ENCODE measurements at places on chromosomes 11 and 22.

GRCh38 chr11:7826324-7826723 is 29.6 kb upstream of the OR5P2 start:
- peak; percentile 4 for DNase-seq

- no peak for DNase-seq
Measured at GRCh38 chr11:1563697-1564534, 8.2 kb downstream of the DUSP8 start.

DNA sequence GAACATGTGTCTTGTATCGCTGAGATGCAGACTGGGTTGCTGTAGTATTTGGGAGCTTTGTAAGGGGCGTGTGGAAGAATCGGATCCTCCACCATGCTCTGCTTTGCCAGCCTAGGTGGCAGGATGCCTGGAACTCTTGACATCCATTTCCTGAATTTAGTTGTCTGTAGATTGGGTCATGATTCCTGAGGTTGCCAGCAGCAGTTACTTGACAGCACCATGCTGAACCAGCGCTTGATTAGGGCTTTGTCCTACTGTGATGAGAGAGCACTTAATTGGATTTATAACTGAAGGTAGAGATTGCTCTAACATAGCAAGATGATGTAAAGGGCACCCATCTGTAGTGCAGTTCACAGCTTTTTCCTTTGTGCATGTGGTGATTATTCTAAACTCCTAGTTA is 75.6 kb upstream of the HORMAD2 start:
- no peak for DNase-seq

DNA sequence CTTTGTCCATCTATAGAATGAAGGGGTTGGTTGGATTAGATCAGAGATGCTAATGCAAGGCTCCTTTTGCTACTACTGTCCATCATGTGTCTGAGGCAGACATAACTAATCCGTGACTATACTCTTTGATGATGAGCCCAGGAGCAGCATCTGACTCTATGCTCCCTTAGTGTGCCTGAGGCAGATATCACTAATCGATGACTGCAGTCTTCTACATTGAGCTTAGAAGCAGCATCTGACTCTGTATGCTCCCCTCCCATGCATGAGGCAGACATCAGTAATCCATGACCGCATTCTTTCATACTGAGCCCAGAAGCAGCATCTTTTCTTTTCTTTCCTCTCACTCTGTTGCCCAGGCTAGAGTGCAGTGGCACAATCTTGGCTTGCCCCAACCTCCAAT is 4.2 kb downstream of the TCN2 start:
- peak; percentile 76 for DNase-seq

DNA sequence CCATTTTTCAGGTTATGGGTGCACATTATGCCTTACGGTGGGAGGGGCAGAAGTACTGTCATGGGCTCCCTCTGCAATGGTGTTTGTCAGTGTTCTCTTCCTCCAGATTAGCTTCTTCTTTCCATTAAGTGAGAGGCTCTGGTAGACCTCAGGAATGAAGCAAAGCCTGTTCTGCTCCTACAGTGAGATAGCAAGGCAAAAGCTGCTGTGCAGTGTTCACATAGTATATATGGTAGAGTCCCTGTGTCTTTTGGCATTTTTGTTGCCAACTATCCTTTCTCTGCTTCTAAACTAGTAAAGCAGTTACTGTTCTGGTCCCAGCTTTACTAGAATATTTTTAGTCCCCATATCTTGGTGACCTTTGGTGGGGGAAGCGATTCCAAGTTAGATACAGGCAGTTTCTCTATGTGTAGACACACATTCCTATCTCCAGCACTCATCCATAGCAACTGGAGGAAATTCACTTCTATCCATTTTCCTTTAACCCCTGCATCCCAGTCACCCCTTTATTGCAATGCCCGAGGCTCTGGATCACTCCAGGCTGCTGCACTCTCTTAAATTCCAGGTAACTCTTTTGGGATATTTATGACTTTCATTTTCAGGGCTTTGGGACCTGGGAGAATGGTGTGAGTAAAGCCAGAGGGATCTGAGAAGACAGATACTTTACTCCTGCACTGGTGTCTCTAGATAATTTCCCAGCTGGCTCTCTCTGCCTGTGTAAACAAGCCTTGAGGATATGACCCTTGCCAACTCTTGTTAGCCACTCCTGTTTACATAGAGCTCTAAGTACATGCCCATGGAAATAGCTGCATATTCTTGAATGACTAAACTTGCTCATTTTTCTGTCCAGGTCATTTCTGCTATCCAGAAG is 3.9 kb upstream of the TRIM34 start:
- DNase-seq = peak; percentile 87

- no peak for DNase-seq
Measured at GRCh38 chr11:129273944-129274711, 82.0 kb upstream of the ARHGAP32 start.

DNA sequence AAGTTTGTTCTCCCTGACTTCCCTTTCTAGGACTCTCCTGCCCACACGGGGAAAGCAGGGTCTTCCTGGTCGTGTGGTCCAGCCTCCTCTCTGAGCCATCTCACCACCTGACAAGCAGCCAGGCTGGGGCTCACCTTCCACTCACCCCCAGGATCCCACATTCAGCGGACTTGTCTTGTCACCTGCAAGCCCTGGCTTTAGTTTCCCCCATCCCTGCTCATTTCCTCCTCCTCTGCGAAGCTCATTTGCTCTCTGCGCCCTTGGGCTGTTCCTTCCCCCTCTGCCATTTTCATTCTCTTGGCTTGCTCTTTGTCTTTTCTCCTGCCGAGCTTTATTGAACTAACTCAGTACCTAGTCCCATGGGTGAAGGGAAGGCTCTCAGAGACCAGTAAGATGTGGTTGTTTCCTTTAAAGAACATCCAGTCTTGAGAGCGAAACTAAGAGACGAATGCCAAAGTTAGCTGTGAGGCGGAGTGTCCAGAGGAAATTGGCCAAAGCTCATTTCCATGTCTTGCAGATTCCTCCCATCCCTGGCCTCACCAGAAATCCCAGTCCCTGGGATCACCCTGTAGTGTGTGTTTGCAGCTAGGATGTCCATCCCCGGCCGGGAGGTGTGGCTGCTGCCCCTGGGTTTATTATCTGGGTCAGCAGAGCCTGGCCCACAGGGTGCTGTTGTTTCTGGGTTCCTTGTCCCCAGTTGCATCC is 2.0 kb downstream of the ST14 start:
- no peak for DNase-seq

GRCh38 chr22:50218153-50218995 is 17.6 kb downstream of the SELENOO start:
- DNase-seq = no peak

DNA sequence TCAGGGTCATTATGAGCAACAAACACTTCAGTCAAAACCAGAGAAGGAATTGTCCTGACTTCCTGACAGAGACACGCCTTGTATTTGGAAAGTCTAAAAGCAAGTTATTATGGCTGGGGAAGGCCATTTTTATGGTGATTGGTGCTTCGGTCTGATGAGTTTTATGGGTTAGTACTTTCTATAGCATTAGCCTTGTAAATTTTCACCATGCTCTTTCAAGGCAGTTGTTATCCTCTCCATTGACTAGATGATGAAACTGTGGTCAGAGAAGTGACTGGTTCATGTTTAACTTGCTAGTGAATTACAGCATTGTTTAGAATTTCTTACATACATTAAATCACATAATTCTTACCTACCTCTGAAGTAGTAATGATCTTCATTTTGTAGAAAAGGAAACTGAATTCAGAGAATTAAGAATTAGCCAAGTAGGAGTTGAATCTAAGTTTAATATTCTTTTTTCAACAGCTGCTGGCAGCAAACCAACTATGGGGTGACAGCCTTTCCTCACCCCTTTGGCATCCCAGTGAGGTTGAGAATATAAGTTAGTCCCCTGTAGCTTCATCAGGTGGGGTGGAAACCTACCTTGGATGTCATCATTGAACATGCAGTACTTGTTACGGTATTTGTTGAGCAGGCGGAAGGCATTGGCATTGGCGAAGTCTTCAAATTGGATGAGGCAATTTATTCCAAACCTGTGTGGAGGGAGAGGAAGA is 90.0 kb downstream of the CCDC81 start:
- no peak for DNase-seq

DNA sequence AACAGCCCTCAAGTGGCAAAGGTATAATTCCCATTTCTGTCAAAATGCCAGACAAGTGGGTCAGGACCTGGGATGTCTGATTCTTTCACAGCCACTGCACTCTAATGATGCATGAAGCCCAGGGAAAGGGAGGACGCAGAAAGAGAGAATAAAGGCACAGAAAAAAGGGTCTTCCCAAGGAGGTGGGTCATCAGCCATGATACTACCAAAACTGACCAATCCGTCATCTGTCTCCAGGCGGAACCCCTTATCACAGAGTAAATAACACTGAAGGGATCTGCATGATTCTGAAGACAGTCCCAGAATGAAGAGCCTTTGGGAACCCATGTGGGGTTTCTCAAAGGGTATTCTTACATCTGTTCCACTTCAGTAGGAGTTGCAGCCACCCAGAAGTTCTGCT is 73.8 kb upstream of the OPCML start:
- no peak for DNase-seq

DNA sequence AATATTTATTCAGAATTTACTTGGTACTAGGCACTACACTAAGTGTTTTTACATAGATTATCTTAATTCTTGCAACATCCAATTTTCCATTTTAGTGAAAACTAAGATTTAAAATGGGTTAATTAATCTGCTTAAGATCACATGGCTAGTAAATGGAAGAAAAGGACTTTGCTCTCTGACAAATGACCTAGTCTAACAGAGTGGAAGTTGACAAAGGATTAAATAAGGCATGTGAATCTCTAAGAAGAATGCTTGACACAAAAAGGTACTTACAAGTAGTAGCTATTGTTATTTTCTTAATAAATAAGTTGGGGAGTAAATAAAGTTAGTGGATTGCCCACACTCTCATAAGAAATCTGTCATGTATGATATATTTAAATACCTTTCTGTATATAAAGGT is 584.8 kb downstream of the DLG2 start:
- DNase-seq = no peak

DNA sequence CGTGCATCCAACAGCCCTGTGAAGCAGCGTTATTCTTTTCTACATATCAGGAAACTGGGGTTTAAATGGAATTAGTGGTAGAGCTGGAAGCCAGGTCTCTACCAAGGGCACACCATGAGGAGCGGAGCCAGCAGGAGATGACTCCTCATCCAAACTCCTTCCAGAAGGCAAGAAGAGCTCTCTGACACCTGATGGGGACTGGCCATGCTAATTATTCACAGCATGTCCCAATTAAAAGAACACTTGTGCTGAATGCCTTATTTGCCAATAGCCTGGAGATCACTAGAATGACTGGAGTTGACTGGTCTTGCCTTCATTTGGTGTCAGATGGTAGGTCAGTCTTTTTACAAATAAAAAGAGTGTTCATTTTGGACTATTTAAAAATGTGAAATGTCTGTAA is 32.9 kb upstream of the SLN start:
- DNase-seq = no peak

- DNase-seq = peak; percentile 27
Measured at GRCh38 chr11:86801364-86801763, 1.0 kb downstream of the PRSS23 start.

- DNase-seq = no peak
Measured at GRCh38 chr11:78476066-78476465, 58.4 kb upstream of the GAB2 start.

DNA sequence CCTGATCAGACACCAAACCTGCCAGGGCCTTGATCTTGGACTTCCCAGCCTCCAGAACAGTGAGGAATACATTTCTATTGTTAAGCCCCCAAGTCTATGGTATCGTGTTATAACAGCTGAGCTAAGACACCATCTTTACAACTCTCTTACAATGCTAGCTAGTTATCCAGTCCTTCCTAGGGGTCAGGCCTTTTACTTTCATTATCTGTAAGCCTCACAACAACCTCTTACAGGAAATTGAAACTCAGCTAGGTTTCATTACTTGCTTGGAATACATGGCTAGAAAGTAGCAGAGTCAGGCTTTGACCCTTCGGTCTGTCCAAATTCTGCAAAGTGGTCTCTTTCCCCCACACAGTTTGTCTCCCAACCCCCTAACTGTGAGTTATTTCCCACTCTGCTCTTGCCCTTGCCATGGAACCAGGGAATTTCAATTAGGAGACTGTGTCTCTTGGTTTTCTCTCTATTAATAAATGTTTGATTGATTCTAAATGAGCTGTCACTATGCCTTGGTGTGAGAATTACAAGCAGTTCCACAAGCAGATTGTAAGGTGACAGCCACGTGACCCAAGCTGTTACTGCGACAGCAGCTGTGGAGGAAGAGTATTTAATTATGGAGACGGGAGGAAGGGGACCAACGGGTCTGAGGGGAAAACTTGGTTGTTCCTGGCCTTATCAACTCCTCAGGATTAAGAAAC is 38.4 kb upstream of the CLMP start:
- no peak for DNase-seq

- no peak for DNase-seq
Measured at GRCh38 chr22:42962295-42963230, 52.4 kb downstream of the PACSIN2 start.

GRCh38 chr11:18455686-18456372 is at the start of gene LDHAL6A:
TSS of gene LDHAL6A (plus strand) at chr11:18455856. CDS start at chr11:18456681, 825 bp downstream.
- DNase-seq = no peak

- no peak for DNase-seq
Measured at GRCh38 chr11:64132191-64132771, 33.6 kb downstream of the MACROD1 start.

DNA sequence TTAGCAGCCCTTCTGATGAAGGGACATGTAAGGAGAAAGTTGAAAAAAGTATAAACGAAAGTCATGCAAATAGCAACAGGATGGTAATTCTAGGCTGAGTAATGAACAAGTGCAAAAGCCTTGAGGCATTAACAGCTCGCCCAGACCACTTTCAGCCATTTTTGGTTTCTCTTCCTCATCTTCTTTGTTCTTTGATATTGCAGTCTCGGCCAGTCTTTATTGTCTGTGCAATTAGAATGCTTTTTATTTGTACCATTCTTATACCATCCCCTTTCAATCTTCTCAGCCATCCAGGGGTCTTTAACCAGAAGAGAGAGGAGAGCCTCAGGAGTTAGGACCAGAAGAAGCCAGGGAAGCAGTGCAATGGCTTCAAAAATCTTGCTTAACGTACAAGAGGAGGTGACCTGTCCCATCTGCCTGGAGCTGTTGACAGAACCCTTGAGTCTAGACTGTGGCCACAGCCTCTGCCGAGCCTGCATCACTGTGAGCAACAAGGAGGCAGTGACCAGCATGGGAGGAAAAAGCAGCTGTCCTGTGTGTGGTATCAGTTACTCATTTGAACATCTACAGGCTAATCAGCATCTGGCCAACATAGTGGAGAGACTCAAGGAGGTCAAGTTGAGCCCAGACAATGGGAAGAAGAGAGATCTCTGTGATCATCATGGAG is 7.3 kb downstream of the TRIM34 start:
- no peak for DNase-seq

DNA sequence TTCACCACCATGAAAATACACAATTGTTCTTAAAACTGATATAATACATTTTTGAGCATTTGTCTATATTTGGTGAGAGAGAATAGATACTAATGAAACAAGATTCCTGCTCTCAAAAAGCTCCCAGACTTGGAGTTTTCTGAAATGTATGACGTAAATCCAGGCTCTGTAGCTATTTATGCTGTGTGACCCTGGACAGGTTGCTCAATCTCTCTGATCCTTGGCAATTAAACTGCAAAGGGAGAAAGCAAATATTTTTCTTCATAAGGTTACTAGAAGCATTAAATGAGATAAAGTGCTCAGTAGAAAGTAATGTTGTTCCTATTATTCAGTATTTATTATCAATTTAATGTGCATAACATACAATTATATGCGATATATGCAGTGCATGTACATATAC is 42.5 kb downstream of the SVIP start:
- DNase-seq = no peak
